Dorsolateral prefrontal cortex (tissue), 122 donors: ENCODE measurements at places on chromosomes 12 and 14.

DNA sequence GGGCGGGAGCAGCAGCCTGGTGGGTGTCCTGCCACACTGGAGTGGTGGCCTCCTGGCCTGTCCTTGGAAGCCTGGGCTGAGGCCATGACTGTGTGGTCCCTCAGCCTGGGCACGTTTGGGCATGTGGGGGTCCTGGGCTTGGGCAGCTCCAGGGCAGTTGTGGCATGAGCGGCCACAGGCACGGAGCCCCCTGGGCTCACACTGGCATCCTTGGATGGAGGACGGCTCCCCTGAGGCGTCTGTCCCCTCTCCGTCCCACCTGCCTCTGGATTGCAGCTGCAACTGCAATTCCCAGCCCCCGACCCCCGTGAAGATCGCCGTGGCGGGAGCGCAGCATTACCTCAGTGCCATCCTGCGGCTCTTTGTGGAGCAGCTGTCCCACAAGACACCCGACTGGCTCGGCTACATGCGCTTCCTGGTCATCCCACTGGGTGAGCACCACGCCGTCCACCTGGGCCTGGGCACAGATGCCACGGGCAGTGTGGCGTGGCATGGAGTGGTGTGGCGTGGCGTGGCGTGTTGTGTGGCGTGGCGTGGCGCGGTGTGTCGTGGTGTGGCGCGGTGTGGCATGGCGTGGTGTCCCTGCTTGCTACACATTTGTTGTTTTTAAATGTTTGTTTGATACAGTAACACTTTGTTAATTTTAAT is 15.1 kb upstream of the TEX22 start:
- no peak for DNase-seq

DNA sequence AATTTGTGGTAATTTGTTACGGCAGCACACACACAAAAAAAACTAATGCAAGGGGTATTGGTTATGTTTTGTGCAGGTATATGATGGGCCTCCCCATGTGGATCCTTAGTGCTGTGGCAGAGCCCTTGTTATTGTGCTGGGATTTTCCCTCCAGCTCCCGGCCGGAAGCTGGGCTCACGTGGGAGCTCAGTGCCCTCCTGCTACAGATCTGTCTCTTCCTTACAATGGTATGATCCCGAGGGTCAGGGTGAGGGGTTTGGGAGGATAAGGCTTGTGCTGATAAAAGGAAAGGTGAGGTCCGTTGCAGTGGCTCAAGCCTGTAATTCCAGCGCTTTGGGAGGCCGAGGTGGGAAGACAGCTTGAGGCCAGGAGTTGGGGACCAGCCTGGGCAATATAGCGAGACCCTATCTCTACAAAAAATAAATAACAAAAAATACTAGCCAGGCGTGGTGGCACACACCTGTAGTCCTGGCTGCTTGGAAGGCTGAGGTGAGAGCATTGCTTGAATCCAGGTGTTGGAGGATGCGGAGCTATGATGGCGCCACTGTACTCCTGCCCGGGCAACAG is 861 bp upstream of the SLC48A1 start:
- DNase-seq: no peak

GRCh38 chr12:123951467-123951866 is 21.2 kb downstream of the CCDC92 start:
- no peak for DNase-seq

GRCh38 chr12:46499226-46499625 is 126.7 kb upstream of the SLC38A2 start:
- DNase-seq: no peak

GRCh38 chr14:99202516-99202915 is 69.5 kb downstream of the BCL11B start:
- DNase-seq: no peak
